Mammary epithelial cell (primary cell): ENCODE measurements at places on chromosomes 3 and 15. TPM values are rescaled to one million over a fixed set of nuclear protein-coding genes. Genes with fewer than 3 reads are reported as not detected.

DNA sequence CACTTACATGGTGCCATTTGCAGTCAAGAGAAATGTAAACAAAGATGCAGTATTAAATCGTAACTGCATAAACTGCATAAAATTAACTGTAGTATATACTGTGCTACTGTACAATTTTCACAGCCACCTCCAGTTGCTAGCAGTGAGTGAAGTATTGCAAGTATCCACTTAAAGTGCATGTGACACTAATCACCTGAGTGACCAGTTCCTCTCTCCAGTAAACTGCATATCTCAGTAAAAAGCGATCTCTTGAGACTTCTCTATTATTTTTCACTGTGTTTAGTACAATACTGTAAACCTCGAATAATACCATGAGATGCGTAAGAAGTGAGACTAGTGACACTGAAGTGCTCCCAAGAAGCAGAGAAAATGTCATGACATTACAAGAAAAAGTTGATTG is 111.7 kb upstream of the PLXND1 start:
- no peak for DNase-seq

DNA sequence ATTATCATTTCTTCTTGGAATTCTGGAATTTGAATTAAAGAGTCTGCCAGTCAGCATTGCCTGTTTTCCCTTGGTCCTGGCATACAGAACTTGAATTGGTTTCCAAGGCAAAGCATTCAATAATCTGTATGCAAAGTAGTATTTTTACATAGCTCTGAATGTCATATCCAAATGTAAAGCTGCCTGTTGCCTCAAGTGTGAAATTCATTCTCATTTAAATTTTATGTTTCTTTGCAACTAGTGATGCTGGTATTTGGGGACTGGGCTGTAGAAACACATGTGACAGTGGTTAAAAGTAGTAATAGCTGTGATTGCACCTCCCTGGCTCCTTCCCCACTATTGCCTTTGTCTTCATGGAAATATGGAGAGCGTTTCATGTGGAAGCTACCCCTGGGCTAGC is 743.9 kb upstream of the GOLIM4 start:
- DNase-seq, result no peak

DNA sequence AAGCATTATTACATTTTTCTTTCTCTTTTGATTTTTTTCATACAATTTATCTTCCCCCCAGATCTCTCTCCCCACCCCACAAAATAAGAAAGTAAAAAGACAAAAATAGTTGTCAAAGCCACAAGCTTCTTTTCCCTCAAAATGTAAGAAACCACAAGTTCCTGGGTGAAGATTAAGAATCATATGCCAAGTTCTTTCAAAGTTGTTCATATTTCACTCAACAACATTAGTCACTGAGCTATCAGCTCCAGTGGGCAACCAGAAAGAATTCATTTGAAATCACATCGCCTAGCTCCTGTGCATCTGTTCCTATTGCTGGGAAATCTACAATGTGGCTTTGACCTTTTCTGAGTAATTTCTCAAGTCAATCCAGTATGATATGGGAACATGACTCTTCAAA is 681.6 kb upstream of the ARPP21 start:
- no peak for DNase-seq

GRCh38 chr15:99211926-99212325 is 37.5 kb downstream of the TTC23 start:
- DNase-seq, result no peak

The ISG20 gene
- polyA plus RNA-seq, result 7.9 TPM

The ZNF860 gene
- polyA plus RNA-seq, result 4.4 TPM

DNA sequence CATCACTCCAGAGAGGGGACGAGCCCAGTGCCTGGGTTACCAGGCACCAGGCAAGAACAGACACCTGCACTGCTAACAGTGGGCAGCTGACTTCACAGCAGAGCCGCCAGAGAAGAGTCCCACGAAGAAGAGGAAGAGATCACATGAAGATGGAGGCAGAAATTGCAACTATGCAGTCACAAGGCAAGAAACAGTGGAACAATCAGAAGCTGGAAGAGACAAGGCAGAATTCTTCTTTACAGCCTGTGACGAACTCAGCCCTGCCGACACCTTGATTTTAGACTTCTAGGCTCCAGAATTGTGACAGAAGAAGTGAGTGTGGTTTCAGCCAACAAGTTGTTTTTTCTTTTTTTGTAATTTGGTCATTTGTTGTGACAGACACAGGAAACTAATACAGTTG is 59.2 kb downstream of the IL12A start:
- DNase-seq, result no peak

DNA sequence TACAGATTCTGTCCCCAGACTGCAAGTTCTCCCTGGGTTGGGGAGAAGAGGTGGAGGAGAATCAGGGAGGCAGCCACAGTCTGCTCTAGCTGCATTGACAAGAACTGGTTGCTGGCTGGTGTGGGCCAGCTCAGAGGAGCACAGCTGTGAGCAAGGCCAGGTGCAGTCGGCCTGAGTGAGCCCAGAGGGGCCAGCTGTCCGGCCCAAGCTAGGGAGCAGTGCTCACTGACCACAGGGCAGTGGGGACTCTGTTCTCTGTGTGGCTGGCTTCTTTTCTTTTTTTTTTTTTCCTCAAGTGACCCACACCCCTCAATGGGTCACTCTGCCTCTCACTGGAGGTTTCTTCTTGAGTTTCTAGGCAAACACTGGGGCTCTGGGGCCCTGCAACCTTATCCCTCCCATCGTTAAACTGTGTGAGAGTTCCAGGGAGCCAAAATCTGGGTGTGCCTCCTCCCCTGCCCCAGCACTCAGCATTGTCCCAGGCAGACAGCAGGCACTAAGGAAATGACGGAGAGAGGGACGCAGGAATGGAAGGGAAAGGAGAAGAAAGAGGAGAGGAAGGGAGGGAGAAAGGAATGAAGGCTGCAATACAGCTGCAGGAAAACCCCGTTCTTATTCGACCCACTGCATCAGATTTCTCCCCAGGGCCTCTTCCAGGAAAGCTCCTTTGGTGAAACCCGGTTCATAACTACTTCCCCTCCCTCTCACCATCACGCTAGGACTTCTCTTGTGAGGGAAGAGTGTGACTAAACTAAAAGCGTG is 37.7 kb upstream of the HES1 start:
- no peak for DNase-seq

The GOLGA8Q gene
- polyA plus RNA-seq, result not detected

DNA sequence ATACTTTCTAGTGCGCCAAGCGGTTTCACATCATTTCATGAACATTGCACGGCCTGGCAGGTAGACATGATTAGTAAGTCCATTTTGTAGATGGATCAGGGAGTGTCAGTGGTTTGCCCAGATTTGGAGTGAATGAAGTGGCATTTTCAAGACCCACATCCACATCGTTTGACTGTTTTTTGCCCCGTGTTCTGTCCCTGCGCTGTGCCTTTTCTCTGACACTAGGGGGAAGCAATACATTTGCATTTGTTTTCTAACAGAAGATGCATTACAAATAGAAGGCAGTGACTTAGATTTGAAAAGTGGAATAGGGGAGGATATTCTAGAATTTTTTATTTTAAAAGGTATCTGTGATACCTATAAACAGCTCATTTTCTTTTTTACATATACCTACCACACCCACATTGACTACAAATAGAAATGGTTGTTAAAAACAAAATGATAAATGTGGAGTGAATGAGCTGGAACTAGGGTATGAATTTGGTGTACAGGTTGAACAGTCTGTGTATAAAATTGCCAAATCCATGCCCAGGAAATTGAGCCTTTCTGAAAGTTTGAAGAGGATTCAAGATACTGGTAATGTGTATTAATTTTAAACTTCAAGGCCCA is 98.0 kb downstream of the USP13 start:
- DNase-seq, result no peak

DNA sequence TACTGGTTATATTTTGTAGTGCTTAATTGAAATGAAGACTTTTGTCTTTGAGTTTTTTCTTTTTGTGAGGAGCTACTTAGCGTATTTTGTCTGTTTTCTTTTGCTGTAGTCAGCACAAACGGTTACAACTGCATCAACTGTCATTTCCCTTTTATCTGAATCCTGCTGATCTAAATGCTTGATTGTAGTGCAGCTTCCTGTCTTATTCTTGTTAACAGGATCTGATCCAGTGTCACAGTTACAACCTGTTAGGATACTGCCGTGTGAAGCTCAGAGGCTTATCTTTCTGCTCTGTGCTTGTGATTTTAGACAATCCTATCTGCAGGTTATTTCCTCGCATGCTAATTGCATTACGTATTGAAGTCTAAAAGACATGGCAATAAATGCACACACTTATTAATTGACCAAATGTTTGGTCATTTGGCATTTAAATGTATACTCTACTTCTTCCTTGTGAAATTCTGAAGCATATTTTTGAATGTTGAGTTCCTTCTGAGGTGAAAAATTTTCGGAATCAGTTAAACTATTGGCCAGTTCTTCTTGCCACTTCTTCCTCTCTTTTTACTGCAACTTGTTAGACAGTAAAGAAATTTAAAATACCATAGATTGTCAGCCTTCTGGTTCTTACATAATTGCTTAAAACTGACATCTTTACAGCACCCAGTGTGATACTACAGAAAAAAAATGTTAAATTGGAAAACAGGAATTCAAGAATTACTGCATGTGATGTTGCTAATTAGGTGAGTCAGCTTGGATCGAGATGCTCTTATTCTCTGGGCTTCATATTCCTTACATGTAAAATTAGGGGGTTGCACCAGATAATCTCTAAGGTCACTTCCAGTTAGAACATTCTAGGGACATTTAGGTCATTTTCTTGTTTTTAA is 168.2 kb downstream of the MBNL1 start:
- no peak for DNase-seq

GRCh38 chr15:49495993-49496753 is 73.1 kb downstream of the FGF7 start:
- DNase-seq, result no peak

GRCh38 chr15:80581976-80582375 is 113.1 kb upstream of the ABHD17C start:
- DNase-seq, result peak; percentile 43

GRCh38 chr3:14976317-14976716 is 28.9 kb downstream of the NR2C2 start:
- no peak for DNase-seq

The CACNA2D3 gene
- 0.05 TPM for polyA plus RNA-seq

The SLC24A1 gene
- polyA plus RNA-seq, result 6.1 TPM
